ENCODE measurements at places on chromosomes 3 and 15.

DNA sequence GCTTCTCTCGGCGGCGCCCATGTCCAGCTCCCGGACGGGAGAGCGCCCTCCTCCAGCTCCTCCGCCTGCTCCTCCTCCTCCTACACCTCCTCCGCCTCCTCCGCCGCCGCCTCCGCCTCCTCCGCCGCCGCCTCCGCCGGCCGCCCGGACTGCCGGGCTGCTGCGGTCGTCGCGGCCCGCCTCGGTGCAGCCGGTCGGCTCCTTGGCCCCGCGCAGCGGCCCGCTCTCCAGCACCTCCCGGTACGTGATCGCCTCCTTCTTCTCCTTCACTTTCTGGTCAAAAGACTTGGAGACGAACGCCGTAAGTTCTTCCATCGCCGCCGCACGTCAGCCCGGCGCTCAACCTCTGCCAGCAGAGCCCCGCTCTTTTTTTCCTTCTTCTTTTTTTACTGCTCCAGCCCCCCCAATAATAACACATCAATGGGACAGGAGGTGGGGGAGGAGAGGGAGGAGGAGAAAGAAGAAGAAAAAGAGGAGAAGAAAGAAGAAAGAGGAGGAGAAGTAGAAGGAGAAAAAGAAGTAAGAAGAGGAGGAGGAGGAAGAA lies 438 bp downstream of the SHOX2 start:
- no peak for DNase-seq

- DNase-seq: no peak
Measured at GRCh38 chr3:148883163-148883562, 18.1 kb downstream of the CPA3 start.

DNA sequence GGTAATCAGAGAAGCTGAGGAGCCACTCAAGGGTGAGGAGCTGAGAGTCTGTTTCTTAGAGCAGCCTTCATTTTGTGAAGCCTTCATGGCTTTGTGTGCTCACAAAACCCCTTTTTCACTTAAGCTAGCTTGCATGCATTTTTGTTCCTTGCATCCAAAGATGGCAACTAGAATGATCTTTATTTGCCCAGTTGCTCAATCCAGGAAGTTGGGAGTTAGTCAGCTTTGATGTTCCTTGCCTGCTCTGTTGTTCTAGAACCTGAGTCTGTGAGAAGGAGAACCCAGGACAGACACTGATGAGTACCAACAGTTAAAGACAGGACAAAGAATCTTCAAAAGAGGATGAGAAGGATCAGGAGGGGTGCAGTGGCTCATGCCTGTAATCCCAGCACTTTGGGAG lies 81.8 kb downstream of the IL20RB start:
- no peak for DNase-seq

- no peak for DNase-seq
Measured at GRCh38 chr3:73674280-73674679, 49.5 kb upstream of the PDZRN3 start.

DNA sequence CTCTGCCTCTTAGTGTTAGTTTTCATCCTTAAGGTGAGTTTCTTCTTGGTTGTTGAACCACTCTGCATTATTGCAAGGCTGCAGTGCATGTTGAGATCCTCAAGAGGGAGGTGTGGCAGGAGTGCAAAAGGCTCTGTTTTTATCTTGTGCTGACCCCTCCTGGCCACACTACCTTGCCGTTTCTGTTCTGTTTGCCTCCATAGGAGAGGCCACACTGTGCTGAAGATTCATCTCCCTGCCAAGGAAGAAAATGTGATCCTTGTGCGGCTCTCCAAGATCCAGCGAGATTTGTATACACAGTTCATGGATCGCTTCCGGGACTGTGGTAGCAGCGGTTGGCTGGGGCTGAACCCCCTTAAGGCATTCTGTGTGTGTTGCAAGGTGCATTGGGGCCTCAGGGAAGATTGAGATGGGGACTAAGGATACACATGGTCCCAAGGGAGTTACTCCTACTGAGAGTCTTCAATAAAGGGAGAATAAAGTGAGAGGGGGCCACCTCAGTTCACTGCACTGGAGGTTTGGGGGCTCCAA lies 33.0 kb upstream of the TEX264 start:
- DNase-seq: peak; percentile 28

DNA sequence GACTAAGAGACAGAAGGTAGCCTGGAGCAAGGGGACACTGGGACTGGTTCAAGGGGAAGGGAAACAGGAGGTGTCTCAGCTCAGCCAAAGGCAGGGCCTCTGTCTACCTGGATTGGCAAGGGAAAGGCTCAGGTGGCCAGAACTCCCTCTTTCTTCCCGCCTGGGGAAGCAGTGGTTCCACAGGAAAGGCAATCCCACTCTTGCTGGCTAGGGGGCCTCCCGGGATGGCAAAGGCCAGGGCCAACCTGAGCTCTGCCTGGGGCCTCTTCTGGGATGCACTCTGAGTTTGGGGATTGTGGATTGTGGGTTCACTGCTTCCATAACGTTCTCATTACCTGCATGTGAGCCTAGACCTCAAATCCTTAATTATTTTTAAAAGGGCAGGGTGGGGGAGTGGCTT lies 13.0 kb upstream of the PARP6 start:
- no peak for DNase-seq

DNA sequence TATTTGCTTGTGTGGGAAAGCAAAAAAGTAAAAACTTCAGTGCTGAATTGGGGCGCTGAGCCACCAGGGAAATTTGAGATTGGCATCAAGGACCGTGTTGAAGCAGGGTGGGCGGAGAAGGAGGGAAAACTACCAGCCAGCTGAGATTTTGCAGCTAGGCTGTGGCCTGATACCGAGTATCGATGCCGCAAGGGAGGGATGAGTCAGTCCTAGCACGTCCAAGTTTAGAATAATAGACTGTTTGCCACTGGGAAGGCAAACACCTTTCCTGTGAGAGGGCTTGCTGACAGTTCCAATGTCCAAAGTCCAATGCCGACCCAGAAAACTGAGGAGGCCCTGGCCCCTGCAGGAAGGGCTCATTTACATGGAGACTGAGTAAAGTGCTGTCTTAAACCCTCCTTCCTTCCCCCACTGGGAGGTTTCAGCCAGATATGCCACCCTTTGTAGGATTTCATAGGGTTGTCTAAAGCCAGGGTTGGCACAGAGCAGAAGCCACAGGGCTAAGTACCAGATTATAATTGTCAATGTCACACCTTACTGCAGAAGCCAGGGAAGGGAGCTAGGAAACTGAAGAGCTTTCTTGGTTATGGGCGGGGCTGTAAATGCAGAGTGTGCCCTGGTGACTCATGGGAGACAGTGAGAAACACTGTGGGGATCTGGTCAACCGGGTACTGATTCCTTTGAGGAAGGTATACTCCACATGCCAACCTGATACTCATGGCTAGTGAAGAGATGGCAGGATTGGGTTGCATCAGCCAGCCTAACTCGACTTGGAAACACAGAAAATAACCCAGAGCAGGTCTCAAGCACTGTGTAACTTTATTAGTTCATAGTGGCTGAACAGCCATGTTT lies 28.4 kb upstream of the PIK3CB start:
- DNase-seq: no peak

DNA sequence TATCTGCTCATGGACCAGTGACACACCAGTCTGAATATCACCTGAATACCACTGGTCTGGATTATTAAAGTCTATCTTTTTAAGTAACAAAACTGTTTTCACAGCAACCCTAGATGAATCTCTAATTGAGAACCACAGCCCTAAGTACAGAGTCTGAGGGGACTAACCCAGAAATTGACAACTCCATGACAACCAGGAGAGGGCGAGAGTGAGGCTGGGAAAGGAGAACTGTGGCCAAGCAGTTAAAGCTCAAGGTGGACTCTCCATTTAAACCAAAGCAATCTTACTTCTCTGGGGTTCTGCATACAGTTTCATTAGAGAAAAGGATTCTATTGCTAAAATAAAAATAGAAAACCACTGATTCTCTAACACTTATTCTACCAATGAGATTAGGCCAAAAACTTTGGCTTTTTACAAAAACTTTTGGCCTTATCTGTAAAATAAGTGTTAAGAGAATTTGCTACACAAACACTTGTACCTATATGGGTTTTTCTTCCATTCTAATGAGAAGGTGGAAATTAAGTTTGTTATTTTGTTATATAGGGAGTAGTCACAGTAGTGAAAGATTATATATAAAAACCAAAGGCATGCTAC lies 11.4 kb downstream of the NEK10 start:
- DNase-seq: peak; percentile 75

GRCh38 chr3:27978440-27978839 lies 256.3 kb upstream of the EOMES start:
- DNase-seq: no peak

GRCh38 chr3:73448761-73449301 lies 175.9 kb downstream of the PDZRN3 start:
- DNase-seq: no peak

DNA sequence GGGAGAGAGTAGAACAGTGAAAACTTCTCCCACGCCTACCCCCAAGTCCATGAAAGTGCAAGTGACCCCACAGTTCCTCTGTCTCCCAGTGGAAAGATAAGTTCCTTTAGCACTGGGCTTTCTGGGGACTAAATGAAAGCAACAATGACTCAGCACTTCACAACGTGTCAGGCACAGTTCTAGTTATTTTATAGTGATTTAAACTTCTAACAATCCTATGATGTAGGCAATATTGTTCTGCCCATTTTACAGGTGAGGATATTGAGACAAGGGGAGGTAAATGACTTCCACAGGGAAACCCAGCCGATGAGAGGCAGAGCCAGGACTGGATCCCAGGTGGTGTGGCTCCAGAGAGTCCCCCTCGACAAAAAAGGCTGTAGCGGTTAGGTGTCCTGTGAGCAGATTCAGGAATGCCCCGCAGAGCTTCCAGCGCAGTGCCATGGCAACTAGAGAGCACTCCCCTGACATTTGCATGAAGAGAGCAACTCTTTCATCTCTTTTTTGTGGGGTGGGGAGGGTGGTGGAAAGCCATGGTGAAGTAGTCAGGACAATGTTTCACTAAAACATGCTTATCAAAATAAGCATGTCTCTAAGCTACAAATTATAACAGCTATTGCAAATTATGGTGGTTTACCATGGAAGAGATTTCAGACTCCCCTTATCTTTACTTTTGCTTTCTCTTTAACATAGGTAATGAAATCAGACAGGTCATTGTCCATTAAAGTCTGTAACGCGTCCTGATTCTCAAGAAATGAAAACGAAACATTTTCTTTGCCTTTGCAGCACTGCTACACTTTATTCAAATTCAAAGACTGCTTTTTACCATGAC lies 62.1 kb downstream of the NR2F2 start:
- DNase-seq: no peak

GRCh38 chr3:53845103-53845880 lies 927 bp downstream of the CHDH start:
- no peak for DNase-seq

- DNase-seq: no peak
Measured at GRCh38 chr3:25834346-25834745, 44.5 kb downstream of the OXSM start.

DNA sequence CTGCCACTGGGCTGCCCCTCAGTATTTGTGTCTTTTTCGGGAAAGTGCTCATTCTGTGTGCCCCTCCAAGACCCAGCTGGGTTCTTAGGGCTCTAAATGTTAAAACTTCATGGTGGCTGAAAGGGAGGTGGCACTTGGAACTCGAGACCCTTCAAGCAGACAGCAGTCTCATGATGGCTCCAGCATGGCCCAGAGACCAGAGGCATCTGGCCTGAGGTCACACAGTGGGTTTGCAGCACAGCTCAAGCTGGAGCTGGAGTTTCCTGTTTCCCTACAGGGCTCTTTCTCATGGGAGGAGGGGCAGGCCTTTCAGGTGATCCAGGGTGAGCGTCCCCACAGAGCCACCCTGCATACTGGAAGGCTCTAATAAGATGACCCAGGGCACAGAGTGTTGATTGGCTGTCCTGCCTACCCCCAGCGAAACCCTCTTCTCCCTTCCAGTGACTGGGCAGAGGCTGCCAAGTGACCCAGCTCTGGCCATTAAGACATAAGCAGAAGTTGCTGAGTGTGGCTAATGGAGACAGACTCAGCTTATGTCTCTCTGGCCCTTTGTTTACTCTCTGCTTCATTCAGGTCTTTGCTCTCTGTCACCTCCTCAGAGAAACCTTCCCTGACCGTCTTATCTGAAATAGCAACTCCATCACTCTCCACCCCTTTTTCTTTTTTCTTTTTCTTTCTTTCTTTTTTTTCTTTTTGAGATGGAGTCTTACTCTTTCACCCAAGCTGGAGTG lies 166.6 kb upstream of the SMAD3 start:
- DNase-seq: no peak

- no peak for DNase-seq
Measured at GRCh38 chr3:189896533-189896932, 224.2 kb downstream of the P3H2 start.

- DNase-seq: no peak
Measured at GRCh38 chr15:52617026-52617425, 48.2 kb upstream of the ARPP19 start.

GRCh38 chr3:113179235-113179824 lies 32.0 kb upstream of the BOC start:
- no peak for DNase-seq

DNA sequence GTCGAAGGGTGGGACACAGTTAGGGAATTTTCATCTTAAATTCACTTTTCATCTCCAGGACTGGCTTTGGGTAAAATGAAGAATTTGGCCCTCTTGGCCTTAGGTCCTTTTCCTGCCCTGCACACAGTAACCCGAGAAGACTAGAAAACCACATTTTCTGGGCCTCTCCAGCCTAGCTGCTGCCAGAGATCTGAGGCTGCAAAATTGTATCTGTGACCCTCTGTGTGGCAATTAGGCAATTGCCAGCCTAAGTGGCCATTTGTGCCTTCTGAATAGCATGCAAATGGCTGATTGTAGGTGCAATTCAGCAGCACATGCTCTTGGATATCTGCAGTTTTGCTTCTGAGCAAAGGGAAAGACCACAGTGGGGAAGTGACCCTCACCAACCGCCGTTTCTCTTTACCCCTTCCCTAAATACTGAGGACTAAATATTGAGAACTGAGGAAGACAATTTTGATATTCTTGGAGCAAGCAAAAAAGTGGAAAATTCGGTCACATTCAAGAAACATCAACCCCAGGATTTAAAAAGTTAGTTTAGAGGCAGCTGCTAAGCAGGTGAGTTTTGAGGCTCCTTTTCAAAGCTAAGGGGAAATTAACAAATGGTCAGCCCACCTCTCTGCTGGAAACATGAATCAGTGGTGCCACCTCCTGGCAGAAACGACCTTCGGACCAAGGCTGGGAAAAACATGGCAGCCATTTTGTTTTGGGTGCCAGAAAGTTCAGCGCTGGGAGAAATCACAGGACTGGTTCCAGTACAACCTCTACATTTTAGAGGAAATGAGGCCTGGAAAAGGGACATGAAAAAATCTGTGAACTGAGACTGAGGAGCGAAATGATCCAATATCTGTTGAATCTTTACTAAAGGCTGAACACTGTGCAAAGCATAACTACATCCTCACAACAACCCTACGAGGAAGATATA lies 56.6 kb upstream of the PRTG start:
- DNase-seq: no peak

- DNase-seq: no peak
Measured at GRCh38 chr15:57537072-57537471, 54.6 kb upstream of the MYZAP start.

- DNase-seq: no peak
Measured at GRCh38 chr3:76177610-76178009, 392.3 kb upstream of the ZNF717 start.

- DNase-seq: no peak
Measured at GRCh38 chr3:123419850-123420297, 29.0 kb downstream of the ADCY5 start.

GRCh38 chr3:43584043-43584826 lies 37.6 kb downstream of the ANO10 start:
- DNase-seq: no peak

- no peak for DNase-seq
Measured at GRCh38 chr15:66780172-66780972, 78.3 kb downstream of the SMAD6 start.

Measured in CD4-positive, alpha-beta T cell treated with Interleukin-4 for 1 hour (primary cell).